ENCODE measurements at places on chromosomes 6 and 20. TPM values are rescaled to one million over a fixed set of nuclear protein-coding genes. Genes with fewer than 3 reads are reported as not detected.

The PRSS35 gene
- total RNA-seq: not detected

The GJA10 gene
- 0.35 TPM for total RNA-seq

The APCDD1L gene
- not detected for total RNA-seq

The WFDC6 gene
- total RNA-seq: not detected

The ZNF831 gene
- 10.2 TPM for total RNA-seq

The PACSIN1 gene
- total RNA-seq: 2.2 TPM

The IMPG1 gene
- total RNA-seq: not detected

The GPLD1 gene
- 0.42 TPM for total RNA-seq

Data from activated CD8-positive, alpha-beta memory T cell treated with anti-CD3 and anti-CD28 coated beads, Interleukin-2, amount 10 ng/mL, durations not matched to agents 7 days and 5 days (primary cell).